ENCODE measurements at places on chromosomes 6 and 20.
A peak's percentile ranks its signal among the peaks of the same experiment; 100 is the strongest.

- no peak for DNase-seq
Measured at GRCh38 chr6:938916-939315, 246.0 kb upstream of the EXOC2 start.

- peak; percentile 86 for DNase-seq
Measured at GRCh38 chr6:2476376-2476775, 231.0 kb upstream of the GMDS start.

GRCh38 chr6:27056615-27057014, 190.9 kb upstream of the PRSS16 start:
- DNase-seq: no peak

DNA sequence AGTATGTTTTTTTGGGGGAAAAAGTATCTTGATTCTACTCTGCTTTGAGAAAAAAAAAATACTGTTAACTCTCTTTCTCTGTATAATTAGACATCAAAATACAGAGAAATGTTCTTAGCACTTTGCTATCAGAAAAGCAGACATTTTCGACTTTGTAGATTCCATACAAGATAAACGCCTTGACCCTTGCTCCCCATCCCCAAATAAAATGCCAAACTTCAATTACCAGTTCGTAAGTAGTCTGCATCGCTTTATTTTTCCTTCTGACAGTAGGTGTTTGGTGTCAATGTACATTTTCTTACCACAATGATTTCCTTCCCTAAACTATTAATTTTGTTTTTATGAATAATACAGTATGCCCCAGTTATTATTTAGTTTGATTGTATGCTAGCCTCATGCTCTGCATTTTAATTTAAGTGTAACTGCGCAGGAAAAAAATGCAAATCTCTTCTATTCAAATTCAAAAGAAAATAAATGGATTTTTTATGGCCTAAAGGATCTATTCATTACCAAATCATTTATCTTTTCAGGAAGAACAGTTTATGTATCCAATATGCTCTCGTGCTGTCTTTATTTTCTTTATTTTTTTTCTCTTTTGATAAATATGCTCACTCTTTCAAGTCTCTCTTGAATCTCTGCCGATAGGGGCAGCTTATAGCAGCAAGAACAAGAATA, 84.8 kb upstream of the ZNF217 start:
- DNase-seq: no peak

GRCh38 chr6:116387374-116387773, 16.6 kb downstream of the DSE start:
- peak; percentile 43 for DNase-seq

- DNase-seq: no peak
Measured at GRCh38 chr6:29887330-29887818, 55.0 kb upstream of the HLA-A start.

- no peak for DNase-seq
Measured at GRCh38 chr6:131255434-131255833, 120.2 kb downstream of the AKAP7 start.

DNA sequence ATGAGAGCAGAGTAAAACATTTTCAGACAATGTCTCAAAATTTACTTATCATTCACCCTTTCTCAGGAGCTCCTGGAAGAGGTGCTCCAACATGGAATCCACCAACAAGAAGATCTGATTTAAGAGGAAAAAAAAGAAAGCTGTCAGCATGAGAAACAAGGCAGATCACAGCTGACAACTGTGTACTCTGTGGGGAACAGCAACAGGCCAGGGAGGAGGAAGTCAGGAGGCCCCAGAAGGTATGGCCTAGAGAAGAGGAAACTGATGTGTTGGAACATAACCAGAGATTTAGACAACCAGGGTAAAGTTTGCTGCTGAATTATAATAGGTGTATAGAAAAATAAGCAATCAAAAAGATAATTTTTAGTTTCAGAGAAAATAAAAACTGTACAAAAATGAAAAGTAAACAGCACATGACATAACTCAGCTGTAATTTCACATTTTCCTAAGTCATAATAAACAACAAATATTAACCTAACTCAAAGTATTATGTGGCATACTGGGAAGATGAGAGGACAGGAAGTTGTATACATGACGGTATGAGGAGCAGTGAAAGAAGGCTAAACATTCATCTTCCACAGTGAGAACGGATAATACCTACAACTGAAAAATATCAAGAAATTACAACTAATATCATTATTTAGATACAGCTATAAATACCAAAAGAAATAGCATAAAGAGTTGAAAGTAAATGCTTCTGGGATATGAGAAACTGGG, 113.6 kb upstream of the EMILIN3 start:
- DNase-seq: peak; percentile 8

GRCh38 chr20:38032585-38033329, 499 bp downstream of the TTI1 start:
- no peak for DNase-seq

DNA sequence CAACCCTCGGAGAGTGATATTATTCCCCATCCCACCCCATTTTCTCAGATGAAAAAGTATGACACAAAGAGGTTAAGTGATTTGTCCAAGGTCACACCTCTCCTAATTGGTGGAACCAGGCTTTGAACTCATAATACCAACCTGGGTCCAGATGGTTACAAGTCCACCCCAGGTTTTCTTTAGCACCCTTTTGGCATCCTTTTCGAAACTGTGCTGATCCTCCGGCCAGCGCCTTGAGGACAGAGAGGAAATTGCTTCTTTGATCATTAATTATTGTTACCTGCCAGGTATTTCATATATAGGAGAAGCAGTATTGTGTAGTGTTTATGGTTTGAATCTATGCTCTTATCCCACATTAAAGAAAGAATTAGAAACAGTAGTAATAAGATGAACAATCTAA, 29.3 kb upstream of the PDYN start:
- no peak for DNase-seq

DNA sequence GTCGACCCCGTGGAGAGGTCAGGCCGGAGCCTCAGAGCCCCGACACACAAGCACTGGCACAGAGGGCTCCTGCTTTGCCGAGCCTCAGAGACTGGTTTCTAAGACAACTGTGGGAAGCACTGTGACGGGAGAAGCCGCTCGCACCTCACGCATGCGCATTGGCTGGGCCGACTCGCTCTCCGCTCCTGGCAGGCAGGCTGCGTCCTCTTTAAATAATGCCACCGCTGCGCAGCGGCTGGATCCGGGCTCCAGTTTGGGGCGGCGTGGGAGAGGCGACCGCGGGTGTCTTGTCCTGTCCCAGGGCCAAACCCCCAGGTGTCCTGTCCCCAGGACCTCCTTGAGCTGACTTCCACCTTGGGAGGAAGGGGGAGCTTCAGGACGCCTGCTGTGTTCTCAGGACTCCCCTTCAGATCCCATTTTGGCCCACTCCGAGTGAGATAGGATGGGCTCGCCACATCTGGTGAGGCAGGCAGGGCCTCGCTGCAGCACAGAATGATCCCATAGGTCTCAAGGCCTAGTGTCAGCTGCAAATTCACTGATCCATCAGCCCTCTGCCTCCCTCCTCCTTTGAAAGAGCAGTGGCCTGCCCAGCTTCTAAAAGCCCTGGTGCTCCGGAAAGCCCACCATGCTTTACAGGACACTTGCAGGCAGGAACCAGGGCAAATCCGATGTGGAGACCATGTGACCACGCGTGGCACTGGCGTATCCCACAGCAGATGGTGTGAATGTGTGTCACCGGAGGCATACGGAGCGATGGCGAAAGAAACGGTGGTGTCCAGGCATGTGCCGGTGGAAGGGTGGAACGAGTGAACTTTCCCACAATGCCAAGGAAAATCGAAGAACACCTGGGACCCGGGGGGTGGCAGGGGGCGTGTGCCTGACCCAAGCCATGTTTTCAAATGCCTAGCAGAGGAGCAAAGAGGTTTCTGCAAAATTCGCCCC, 169.3 kb upstream of the ZNF337 start:
- DNase-seq: peak; percentile 73

- no peak for DNase-seq
Measured at GRCh38 chr6:134921721-134922261, 28.1 kb downstream of the ALDH8A1 start.
